ENCODE measurements at places on chromosomes 13 and 19. TPM values are rescaled to one million over a fixed set of nuclear protein-coding genes. Genes with fewer than 3 reads are reported as not detected.

Gene C1QTNF9B
- 0.30 TPM for polyA plus RNA-seq

GRCh38 chr19:11673608-11674041 lies 65.1 kb downstream of the ZNF823 start:
- DNase-seq = peak; percentile 81

- no peak for DNase-seq
These were observed 183.3 kb downstream of the KDM4B start for GRCh38 chr19:5152013-5152763.

- DNase-seq = no peak
These were observed 329.2 kb upstream of the TSHZ3 start for GRCh38 chr19:31678421-31678820.

DNA sequence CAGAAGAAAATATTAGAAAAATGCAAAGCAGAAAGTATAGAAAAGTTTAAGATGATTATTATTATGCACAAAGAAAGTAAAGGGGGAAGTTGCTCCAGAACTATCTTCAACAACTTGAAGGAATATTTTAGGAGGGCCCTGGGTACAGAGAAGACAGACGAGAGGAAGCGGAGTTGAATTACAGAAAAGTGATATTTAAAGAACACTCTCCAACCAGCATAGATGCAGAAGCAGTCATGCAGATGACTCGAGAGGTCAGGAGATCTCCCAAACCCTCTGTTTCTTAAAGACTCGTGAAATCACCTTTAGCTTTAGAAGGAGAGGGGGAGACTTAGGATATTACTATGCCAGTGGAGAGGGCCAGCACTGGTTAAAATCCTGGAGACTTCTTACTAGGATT lies 8.5 kb upstream of the SHISA2 start:
- no peak for DNase-seq
